ENCODE measurements at places on chromosomes 1 and 21. TPM values are rescaled to one million over a fixed set of nuclear protein-coding genes. Genes with fewer than 3 reads are reported as not detected.

DNA sequence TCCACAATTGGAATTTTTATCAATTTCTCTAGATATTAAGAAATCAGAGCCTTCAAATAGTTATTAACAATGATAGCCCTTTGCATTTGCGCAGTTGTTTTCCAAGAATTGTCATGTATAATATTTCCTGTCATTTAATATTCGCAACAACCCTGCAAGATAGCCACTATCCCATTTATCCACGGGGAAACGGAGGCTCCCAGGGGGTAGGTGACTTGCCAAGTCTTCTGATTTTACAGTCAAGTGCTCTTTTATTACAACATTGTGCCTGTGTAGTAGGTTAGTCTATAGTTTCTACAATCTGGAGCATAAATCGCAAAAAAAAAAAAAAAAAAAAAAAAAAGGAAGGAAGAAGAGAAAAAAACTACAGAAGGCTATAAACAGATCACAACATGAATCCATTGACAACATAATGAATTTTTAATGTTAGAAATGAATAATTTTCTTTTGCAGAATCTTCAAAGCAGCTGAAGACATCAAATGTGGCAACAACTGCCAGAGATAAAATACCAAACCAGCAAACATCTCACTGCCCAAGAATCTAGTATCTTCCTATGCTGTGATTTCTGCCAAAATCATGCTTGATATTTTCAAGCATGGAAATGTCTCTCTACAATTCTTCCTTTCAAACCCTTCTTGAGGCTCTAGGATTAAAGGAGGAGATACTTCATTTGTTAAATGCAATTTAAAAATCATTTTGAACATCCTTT is 125.5 kb downstream of the PTPN14 start:
- no peaks in the 10 kb centered on the region for H3K36me3 ChIP-seq
- H3K27ac ChIP-seq: no peak overlapping the region
- no peaks in the 10 kb centered on the region for H3K4me1 ChIP-seq

Gene SLC22A15
- 3.6 TPM for total RNA-seq

- H3K27ac ChIP-seq: peak overlapping the region; percentile 98
- DNase-seq: no peak
Measured at GRCh38 chr1:11807133-11807532, 1.1 kb downstream of the CLCN6 start.

GRCh38 chr1:86191958-86192357 is 35.4 kb upstream of the COL24A1 start:
- no peaks in the 10 kb centered on the region for H3K36me3 ChIP-seq
- H3K4me1 ChIP-seq: no peaks in the 10 kb centered on the region
- DNase-seq: no peak
- no peak overlapping the region for H3K27ac ChIP-seq
- no peak overlapping the region for H3K4me3 ChIP-seq

Gene LRRC40
- 15.8 TPM for total RNA-seq

DNA sequence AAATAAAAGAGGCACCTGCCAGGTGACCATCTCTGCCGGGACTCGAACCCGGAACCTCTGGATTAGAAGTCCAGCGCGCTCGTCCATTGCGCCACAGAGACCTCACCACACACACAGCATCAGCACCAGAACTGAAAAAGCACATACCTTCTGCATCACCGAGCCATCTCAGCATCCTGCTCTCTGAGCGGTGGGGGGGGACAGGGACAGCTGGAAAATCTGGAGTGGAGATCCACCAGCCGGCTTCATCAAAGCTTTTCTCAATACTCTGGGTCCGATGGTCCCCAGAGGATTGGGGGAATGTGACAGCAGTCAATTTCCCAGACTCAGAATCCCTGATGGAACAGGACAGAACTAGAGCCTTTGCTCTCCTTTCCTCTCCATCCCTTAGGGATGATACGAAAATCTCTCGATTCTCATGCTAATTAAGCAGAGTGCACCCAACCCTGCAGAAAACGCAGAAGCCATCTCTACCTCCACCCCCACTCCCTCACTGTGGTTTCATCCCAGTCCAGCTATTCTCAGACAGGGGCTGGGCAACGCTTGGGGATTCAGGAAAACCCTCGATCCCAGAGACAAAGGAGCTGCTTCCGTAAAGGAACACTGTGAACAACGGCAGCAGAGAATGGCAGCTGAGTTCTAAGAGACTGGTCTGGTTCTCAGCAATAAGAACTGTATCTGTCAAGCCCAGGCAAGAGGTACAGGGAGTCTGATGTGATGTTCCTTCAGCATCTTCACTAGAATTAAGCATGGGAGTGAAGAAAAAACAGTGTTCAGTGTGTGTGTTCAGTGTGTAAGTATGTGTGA is 29.6 kb upstream of the CADM3 start:
- peaks cover 15% of the 10 kb centered on the region for H3K27me3 ChIP-seq
- DNase-seq: no peak
- no peaks in the 10 kb centered on the region for H3K36me3 ChIP-seq
- H3K4me1 ChIP-seq: no peaks in the 10 kb centered on the region
- no peak overlapping the region for H3K27ac ChIP-seq

Gene ADPRS
- 10.4 TPM for total RNA-seq

Gene C1orf115
- total RNA-seq: 56.6 TPM
